Panc1 (cell line): ENCODE measurements at places on chromosomes 11 and 22. TPM values are rescaled to one million over a fixed set of nuclear protein-coding genes. Genes with fewer than 3 reads are reported as not detected.
A peak's percentile ranks its signal among the peaks of the same experiment; 100 is the strongest.

GRCh38 chr11:108705061-108705460 is 40.2 kb downstream of the DDX10 start:
- H3K36me3 ChIP-seq: peaks cover 13% of the 10 kb centered on the region
- no peaks in the 10 kb centered on the region for H3K27me3 ChIP-seq
- H3K4me3 ChIP-seq: no peak overlapping the region
- no peak for DNase-seq
- H3K4me1 ChIP-seq: no peaks in the 10 kb centered on the region
- H3K27ac ChIP-seq: no peak overlapping the region

GRCh38 chr22:20530368-20531153 is 23.2 kb downstream of the MED15 start:
- H3K27me3 ChIP-seq: no peaks in the 10 kb centered on the region
- no peak overlapping the region for H3K4me3 ChIP-seq
- H3K4me1 ChIP-seq: peaks cover 24% of the 10 kb centered on the region
- H3K36me3 ChIP-seq: no peaks in the 10 kb centered on the region
- DNase-seq: no peak
- H3K27ac ChIP-seq: peak overlapping the region; percentile 44; the same call in 1 of the 2 replicates

- H3K4me3 ChIP-seq: no peak overlapping the region
- H3K36me3 ChIP-seq: no peaks in the 10 kb centered on the region
- no peak overlapping the region for H3K27ac ChIP-seq
- H3K4me1 ChIP-seq: no peaks in the 10 kb centered on the region
- peaks cover 5% of the 10 kb centered on the region; the same call in 1 of the 2 replicates for H3K27me3 ChIP-seq
- no peak for DNase-seq
Observed at GRCh38 chr11:119797736-119798135, 68.7 kb upstream of the NECTIN1 start.

Gene RAB1B
- 256 TPM for total RNA-seq

DNA sequence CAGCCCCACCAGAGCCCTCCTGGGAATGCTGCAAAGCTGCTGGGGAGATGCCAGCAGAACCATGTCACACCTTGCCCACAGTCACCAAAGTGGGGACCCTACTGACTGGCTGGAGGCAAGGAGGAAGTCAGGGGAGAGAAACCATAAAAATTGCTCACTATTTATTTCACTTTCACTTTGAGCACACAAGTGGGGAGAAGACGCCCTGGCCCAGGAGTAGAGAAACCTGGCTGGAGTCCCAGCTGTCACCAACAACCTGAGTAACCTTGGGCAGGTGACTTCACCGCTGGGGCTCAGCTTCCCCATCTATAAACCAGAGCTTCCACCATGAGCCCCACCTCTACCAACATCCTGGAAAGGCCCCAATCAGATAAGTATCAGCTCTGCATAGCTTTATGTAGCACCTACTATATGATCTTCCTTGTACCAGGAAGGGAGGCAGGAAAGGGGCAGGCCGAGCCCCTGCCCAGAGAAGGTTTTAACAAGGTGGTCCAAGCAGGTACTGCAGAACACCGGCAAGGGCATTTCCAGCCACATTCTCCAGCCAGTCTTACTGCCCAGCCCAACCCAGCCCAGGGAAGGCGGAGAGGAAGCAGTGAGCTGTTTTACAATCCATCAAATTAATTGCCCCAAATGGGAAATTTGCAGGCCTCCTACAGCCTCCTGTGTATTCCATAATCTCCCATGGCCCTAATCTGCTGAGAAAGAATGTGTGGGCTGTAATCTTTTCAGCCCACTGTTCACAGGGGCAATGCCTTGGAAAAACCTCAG is 27.6 kb downstream of the PLEKHA7 start:
- H3K27me3 ChIP-seq: no peaks in the 10 kb centered on the region
- H3K4me1 ChIP-seq: peaks cover 28% of the 10 kb centered on the region
- DNase-seq: no peak
- no peak overlapping the region for H3K4me3 ChIP-seq
- no peaks in the 10 kb centered on the region for H3K36me3 ChIP-seq

GRCh38 chr22:19713650-19714311 is 522 bp upstream of the SEPTIN5 start:
- no peaks in the 10 kb centered on the region for H3K4me1 ChIP-seq
- no peak for DNase-seq
- peak overlapping the region; percentile 51 for H3K4me3 ChIP-seq
- no peaks in the 10 kb centered on the region for H3K36me3 ChIP-seq

Gene MAJIN
- not detected for total RNA-seq

Gene SLC17A6
- not detected for total RNA-seq

DNA sequence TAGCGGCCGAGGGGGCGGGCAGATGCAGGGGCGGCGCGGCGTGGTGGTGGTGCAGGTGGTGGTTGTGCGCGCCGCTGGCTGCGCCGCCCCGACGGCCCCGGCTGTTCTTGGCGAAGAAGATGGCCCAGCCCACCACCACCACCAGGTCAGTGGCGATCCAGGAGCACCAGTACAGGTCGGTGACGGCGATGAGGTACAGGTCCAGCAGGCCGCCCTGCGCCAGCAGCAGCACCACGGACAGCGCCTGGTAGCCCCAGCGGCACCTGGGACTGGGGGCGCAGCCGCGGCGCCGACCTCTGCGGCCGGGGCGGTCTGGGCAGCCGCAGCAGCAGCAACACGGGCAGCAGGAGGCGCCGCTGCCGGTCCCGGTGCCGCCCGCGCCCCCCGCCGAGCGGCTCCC is 879 bp downstream of the TMEM121B start:
- no peaks in the 10 kb centered on the region for H3K36me3 ChIP-seq
- H3K27me3 ChIP-seq: no peaks in the 10 kb centered on the region
- no peaks in the 10 kb centered on the region for H3K4me1 ChIP-seq

GRCh38 chr11:6927030-6927617 is 898 bp downstream of the ZNF215 start:
- H3K27ac ChIP-seq: peak overlapping the region; percentile 90
- peak overlapping the region; percentile 86 for H3K4me3 ChIP-seq
- H3K27me3 ChIP-seq: no peaks in the 10 kb centered on the region
- DNase-seq: peak; percentile 8
- peaks cover 14% of the 10 kb centered on the region for H3K4me1 ChIP-seq
- H3K36me3 ChIP-seq: peaks cover 3% of the 10 kb centered on the region; the same call in 1 of the 2 replicates

DNA sequence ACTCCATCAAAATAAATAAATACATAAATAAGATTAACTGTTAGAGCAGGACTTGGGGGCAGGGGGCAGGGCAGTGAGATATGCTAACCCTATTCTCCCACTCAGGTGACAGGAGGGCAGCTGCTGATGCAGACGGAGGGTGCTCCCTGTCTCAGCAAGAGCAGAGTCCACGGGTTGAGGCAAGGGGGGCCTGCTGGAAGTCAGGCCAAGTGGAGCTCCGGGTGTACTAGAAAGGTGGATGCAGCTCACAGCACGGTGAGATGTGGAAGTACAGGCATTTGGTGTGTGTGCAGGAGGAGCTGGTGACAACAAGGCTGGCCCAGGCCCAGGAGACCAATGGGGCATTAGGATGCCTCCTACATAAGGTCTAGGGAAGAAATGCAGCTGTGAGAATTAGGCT is 467.3 kb upstream of the B3GAT1 start:
- H3K27me3 ChIP-seq: no peaks in the 10 kb centered on the region
- H3K36me3 ChIP-seq: no peaks in the 10 kb centered on the region
- DNase-seq: no peak
- H3K4me3 ChIP-seq: no peak overlapping the region

Gene PGA3
- total RNA-seq: not detected

Gene PLAAT3
- 32.6 TPM for total RNA-seq

Gene OR52D1
- total RNA-seq: not detected

- H3K4me3 ChIP-seq: no peak overlapping the region
- H3K4me1 ChIP-seq: peaks cover 22% of the 10 kb centered on the region
- H3K36me3 ChIP-seq: no peaks in the 10 kb centered on the region
- peak overlapping the region; percentile 45 for H3K27ac ChIP-seq
- DNase-seq: no peak
- no peaks in the 10 kb centered on the region for H3K27me3 ChIP-seq
Observed at GRCh38 chr11:64888729-64889511, 10.5 kb upstream of the EHD1 start.

DNA sequence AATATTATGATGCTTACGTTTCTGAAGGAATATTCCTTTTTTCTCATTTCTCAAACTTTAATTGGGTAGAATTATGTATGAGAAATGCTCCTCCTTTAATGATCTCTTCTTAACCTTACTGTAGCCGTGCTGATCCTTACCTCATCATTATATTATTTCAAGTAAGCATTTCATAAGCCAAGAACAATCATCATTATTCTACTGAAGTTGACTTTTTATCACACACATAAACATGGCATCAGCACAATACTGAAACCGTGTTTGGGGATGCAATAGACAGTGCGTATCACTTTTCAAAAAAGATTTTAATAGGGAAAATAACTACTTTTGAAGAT is 162.8 kb downstream of the ARHGAP42 start:
- no peaks in the 10 kb centered on the region for H3K27me3 ChIP-seq
- no peak overlapping the region for H3K27ac ChIP-seq
- no peaks in the 10 kb centered on the region for H3K36me3 ChIP-seq
- DNase-seq: no peak

Gene GPHA2
- total RNA-seq: not detected

DNA sequence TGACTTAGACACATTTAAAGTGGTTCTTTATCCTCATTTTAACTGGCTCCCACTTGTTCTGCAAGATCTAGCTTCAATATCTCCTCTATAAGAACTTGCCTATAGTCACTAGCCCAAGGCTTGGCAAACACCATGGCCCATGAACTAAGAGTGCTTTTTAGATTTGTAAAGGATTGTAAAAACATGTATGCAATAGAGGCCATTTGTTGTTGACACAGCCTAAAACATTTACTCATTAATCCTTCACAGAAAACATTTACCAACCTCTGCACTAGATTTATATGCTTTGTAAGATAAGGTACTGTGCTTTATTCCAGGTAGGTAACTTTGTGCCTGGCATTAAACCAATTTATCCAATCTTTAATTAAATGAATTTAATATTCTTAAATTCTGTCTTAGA is 5.5 kb downstream of the HYLS1 start:
- no peak overlapping the region for H3K4me3 ChIP-seq
- H3K27ac ChIP-seq: no peak overlapping the region
- peaks cover 54% of the 10 kb centered on the region for H3K36me3 ChIP-seq
- H3K4me1 ChIP-seq: peaks cover 53% of the 10 kb centered on the region

Gene TALDO1
- total RNA-seq: 257 TPM

- H3K4me1 ChIP-seq: peaks cover 12% of the 10 kb centered on the region; the same call in 1 of the 2 replicates
- H3K27ac ChIP-seq: no peak overlapping the region
- H3K36me3 ChIP-seq: no peaks in the 10 kb centered on the region
- H3K4me3 ChIP-seq: no peak overlapping the region
- 0 out of 2 replicates have a peak, but pooled peaks cover 4% of the 10 kb centered on the region for H3K27me3 ChIP-seq
Observed at GRCh38 chr11:44759743-44760476, 33.1 kb downstream of the TSPAN18 start.

Gene SELENOH
- 112 TPM for total RNA-seq

DNA sequence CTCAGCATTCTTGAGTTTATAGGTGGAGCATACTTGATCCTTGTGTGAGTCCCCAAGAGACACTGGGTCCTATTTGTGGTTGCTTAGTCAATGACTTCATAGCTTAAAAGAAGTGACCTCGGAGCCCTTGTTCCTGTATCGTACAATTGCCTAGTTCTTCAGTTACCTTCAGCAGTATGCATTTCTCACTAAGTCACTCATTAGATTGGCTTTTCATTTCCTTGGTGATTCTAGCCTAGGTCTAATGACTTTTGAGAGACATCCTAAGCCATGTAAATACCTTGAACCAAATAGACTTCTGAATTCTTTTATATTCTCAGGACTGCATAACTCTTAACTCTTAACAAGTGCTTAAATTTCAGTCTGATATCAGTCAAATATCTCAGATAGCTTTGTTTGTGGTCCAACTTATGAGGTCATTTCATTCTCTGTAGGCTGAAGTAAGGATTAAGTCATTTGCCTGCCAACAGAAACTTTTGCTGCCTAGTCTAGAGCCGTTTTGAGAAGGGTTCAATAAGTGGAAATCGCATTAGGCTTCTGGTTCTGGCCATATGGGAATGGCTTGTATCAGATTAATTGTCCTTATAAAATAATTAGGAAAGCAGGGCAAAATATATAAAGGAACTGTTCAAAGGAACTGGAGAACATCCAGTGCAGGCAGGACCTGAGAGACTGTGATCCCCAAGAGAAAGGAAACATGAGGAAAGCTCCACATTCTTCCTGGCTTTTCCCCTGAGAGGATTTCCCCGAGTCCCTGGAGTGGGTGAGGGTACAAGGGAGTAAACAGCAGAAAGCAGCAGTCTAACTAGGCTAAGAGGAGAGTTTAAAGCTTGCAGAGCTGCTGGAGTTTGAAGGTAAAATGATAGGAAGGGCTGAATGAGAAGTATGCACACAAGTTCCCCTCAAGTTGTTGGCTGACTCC is 39.9 kb downstream of the TRAF6 start:
- H3K27ac ChIP-seq: no peak overlapping the region
- no peak for DNase-seq
- H3K4me1 ChIP-seq: no peaks in the 10 kb centered on the region
- no peak overlapping the region for H3K4me3 ChIP-seq
- H3K27me3 ChIP-seq: no peaks in the 10 kb centered on the region; the same call in 1 of the 2 replicates

- H3K4me1 ChIP-seq: no peaks in the 10 kb centered on the region
- H3K36me3 ChIP-seq: no peaks in the 10 kb centered on the region
- no peak overlapping the region for H3K27ac ChIP-seq
- H3K4me3 ChIP-seq: no peak overlapping the region
- DNase-seq: no peak
Observed at GRCh38 chr11:25755918-25756584, 575.9 kb upstream of the ANO3 start.

Gene SRRD
- 21.9 TPM for total RNA-seq

- no peaks in the 10 kb centered on the region for H3K4me1 ChIP-seq
- no peak for DNase-seq
Observed at GRCh38 chr22:45298934-45299505, 10.7 kb upstream of the FAM118A start.

DNA sequence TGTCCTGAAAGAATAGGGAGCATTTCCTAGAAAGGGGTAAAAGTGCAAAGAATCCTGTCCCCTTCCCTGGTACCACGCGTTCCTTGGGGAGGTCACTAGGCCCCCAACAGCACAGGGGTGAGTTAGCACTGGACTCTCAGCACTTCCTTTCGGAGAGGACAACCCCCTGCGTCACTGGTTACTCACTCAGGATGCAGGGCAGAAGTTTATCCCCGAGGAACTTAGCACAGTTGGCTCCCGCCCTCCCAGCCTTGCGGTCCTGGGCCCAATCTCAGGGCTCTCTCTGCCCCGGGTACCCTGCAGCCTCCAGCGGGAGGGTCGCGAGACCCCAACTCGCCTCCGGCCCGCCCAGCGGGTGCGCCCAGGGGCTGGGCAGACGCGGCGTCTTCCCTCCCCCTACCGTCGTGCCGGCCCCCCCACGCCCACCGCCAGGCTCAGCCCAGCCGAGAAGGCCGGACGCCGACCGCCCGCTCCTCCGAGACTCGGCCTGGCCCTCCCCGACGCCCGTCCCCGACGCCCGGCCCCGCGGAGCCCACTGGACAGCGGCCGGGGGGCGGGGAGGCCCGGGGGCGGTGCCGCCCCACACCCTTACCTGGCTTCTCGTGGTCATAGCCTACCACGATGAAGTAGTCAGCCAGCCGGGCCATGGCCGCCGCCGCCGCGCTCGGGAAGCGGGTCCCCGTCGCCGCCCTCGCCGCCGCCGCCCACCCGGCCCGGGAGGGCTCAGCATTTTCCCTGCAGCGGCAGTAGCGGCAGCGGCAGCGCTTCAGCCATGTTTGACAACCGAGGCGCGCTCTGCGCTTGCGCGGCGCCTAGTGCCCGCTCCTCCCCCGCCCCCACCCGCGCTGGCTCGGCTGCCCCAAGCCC is at the start of gene SBF2:
Gene SBF2, minus strand, starts transcription at position 797 of the 867 bp plus-strand sequence. Its CDS starts 150 bp downstream, at position 647.
- peaks cover 44% of the 10 kb centered on the region for H3K4me1 ChIP-seq
- no peaks in the 10 kb centered on the region for H3K27me3 ChIP-seq
- peak within 1 kb of the TSS; percentile 97 for H3K27ac ChIP-seq
- no peak for DNase-seq

Gene SEPTIN3
- total RNA-seq: 3.9 TPM

- DNase-seq: no peak
- no peak overlapping the region for H3K4me3 ChIP-seq
- H3K27ac ChIP-seq: no peak overlapping the region
Observed at GRCh38 chr22:28316014-28316413, 363.6 kb downstream of the TTC28 start.
